HFFc6 (cell line): ENCODE measurements at places on chromosomes 3 and 15. TPM values are rescaled to one million over a fixed set of nuclear protein-coding genes. Genes with fewer than 3 reads are reported as not detected.
A peak's percentile ranks its signal among the peaks of the same experiment; 100 is the strongest.

GRCh38 chr3:6528951-6529350 lies 332.0 kb upstream of the GRM7 start:
- no peak for DNase-seq
- no peak overlapping the region for H3K4me3 ChIP-seq
- no peaks in the 10 kb centered on the region for H3K36me3 ChIP-seq
- no peaks in the 10 kb centered on the region; the same call in 1 of the 2 replicates for H3K27me3 ChIP-seq
- no peaks in the 10 kb centered on the region for H3K4me1 ChIP-seq

GRCh38 chr3:118641608-118642007 lies 393.0 kb downstream of the IGSF11 start:
- no peak overlapping the region for H3K4me3 ChIP-seq
- peaks cover 5% of the 10 kb centered on the region; the same call in 1 of the 2 replicates for H3K36me3 ChIP-seq
- no peak for DNase-seq
- H3K4me1 ChIP-seq = no peaks in the 10 kb centered on the region
- no peak overlapping the region for H3K27ac ChIP-seq

HGD gene
- total RNA-seq = 0.26 to 0.57 TPM in 2 of 3 replicates, not detected in the other

ITGA11 gene
- 1.2 to 2.1 TPM (median 1.5 TPM) in 3 replicates for total RNA-seq

MITF gene
- 25.1 to 42.2 TPM (median 27.1 TPM) in 3 replicates for total RNA-seq

SLC12A8 gene
- total RNA-seq = 1.8 to 4.4 TPM (median 2.9 TPM) in 3 replicates

C3orf20 gene
- total RNA-seq = not detected in 2 replicates

DNA sequence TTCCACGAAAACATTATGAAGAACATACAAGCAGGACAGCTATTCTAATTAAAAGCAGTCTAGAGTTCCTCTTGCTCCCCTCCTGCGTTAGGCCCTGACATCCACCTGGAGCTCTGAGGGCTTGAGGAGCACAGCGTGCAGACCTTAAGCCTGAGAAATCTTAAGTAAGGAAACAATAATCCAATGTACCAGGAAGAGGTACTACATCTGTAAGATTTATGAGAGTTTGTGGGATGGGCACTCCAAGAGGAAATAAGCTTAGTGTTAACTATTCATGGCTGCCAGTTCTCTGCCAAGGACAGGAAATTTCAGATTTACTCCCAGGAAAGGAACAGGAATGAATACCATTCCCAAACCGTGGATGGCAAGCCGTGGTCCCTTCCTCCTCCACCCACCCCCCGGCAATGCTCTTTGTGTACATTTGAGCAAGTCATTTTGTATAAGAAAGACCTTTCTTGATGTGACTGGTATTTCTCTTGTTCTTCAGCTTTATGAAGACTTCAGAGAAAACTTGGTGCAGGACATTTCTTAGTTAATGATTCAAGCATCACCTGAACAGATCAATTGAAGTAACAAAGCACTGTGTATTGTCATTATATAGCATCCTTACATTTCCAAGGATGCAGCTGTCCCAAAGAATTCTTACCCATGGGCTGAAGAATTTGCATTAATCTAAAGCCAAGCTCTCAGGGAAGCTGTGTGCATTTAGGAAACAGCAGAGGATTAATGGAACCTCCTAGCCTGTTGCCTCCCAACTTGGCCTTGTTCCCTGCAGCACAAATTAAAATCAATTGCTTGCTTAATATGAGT lies 28.8 kb upstream of the VILL start:
- H3K27ac ChIP-seq = peak overlapping the region; percentile 71
- DNase-seq = no peak
- no peak overlapping the region; the same call in 1 of the 2 replicates for H3K4me3 ChIP-seq
- peaks cover 28% of the 10 kb centered on the region for H3K4me1 ChIP-seq

DNA sequence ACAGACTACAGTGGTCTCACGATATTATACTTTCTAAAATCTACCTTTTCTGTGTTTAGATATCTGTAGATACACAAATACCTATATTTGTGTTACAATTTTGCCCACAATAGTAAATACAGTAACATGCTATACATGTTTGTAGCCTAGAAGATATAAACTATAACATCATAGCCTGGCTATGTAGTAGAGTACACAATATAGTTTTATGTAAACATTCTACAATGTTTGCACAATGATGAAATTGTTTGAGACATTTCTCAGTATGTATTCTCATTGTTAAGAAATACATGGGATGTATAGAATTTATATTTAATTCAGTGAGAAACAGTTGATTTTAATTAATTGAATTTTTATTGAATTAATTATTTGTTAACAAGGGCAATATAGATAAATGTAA lies 1367.0 kb downstream of the OTOL1 start:
- H3K27me3 ChIP-seq = no peaks in the 10 kb centered on the region
- H3K4me3 ChIP-seq = no peak overlapping the region
- no peak for DNase-seq
- no peaks in the 10 kb centered on the region for H3K36me3 ChIP-seq
- H3K4me1 ChIP-seq = no peaks in the 10 kb centered on the region
- no peak overlapping the region for H3K27ac ChIP-seq

GRCh38 chr3:185813691-185814215 lies 11.1 kb downstream of the IGF2BP2 start:
- H3K36me3 ChIP-seq = peaks cover 14% of the 10 kb centered on the region
- H3K27me3 ChIP-seq = peaks cover 2% of the 10 kb centered on the region; the same call in 1 of the 2 replicates
- H3K4me3 ChIP-seq = peak overlapping the region; percentile 65
- DNase-seq = peak; percentile 77
- peak overlapping the region; percentile 89 for H3K27ac ChIP-seq

DNA sequence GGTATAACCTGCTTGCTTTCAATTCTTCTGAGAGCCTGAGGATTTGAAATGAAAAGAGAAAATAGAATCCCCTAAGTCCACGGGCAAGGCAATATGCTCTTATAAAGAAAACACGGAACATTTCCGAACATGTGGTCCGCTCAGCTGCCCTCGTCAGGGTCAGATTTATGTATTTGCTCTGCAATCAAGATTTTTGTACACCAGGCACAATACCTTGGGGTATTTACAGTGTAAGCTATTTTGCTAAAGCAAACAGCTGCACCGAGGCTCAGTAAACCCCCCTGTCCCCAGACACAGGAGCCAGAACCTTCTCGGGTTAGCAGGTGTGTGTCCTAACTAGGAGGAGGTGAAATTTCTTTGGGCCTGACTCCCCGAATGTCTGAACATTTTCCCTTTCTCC lies 155.8 kb upstream of the LRIG1 start:
- no peak overlapping the region for H3K27ac ChIP-seq
- no peak overlapping the region for H3K4me3 ChIP-seq
- H3K4me1 ChIP-seq = no peaks in the 10 kb centered on the region
- peaks cover 20% of the 10 kb centered on the region for H3K27me3 ChIP-seq
- DNase-seq = no peak

GRCh38 chr3:51436998-51437639 lies 46.0 kb downstream of the RBM15B start:
- H3K4me3 ChIP-seq = no peak overlapping the region
- no peaks in the 10 kb centered on the region for H3K27me3 ChIP-seq
- no peak overlapping the region for H3K27ac ChIP-seq
- DNase-seq = no peak

GRCh38 chr3:54853573-54854404 lies 74.1 kb downstream of the LRTM1 start:
- H3K27me3 ChIP-seq = peaks cover 15% of the 10 kb centered on the region
- peak; percentile 38 for DNase-seq
- H3K4me3 ChIP-seq = no peak overlapping the region
- H3K27ac ChIP-seq = peak overlapping the region; percentile 39; the same call in 1 of the 2 replicates

GRCh38 chr3:45567730-45568172 lies 26.8 kb upstream of the LIMD1 start:
- no peaks in the 10 kb centered on the region for H3K36me3 ChIP-seq
- no peak overlapping the region for H3K4me3 ChIP-seq
- no peak overlapping the region for H3K27ac ChIP-seq
- no peak for DNase-seq
- peaks cover 1% of the 10 kb centered on the region for H3K27me3 ChIP-seq

DNA sequence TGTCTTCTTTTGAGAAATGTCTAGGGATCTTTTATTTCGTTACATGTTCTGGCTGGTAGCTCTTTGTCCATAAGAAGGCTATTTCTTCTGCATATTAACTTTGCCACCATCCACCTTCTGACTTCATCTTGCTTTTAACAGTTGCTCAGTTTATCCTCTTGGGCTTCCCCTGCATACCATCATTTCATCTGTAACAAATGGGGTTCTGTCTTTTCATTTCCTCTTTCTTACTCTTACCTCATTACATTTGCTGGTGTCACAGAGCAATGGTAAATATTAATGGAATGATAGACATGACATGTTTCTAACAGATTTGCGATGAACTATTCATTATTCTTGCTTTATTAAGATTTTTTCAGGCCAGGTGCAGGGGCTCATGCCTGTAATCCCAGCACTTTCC lies 62.4 kb downstream of the GASK1A start:
- H3K36me3 ChIP-seq = no peaks in the 10 kb centered on the region; the same call in 1 of the 2 replicates
- no peak overlapping the region for H3K4me3 ChIP-seq
- peaks cover 13% of the 10 kb centered on the region for H3K27me3 ChIP-seq
- H3K4me1 ChIP-seq = no peaks in the 10 kb centered on the region
- DNase-seq = no peak

MCF2L2 gene
- not detected in 3 replicates for total RNA-seq

IL5RA gene
- not detected in 3 replicates for total RNA-seq
